Transverse colon (tissue), 4 donors: ENCODE measurements at places on chromosomes 6 and 20.

DNA sequence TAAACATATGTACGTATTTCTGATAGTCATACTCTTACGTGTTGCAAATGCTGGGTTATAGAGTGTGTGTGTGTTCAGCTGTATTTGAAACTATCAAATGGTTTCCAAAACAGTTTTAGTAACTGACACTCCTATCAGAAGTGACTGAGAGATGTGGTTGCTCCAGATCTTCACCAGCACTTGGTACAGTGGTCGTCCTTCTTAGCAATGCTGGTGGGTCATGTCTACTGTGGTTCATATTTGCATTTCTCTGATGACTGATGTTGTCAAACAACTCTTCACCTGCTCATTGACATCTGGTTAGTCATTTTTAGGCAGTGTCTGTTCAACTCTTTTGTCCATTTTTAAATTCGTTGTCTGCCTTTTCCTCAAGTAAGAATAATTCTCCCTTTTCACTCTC, 259.3 kb downstream of the KIF16B start:
- H3K36me3 ChIP-seq = peaks cover 10% of the 10 kb centered on the region
- no peaks in the 10 kb centered on the region for H3K27me3 ChIP-seq
- H3K4me3 ChIP-seq = no peak overlapping the region
- DNase-seq = no peak
- H3K27ac ChIP-seq = no peak overlapping the region

GRCh38 chr6:45310118-45310788, 17.9 kb upstream of the RUNX2 start:
- DNase-seq = no peak
- no peaks in the 10 kb centered on the region for H3K4me1 ChIP-seq
- H3K36me3 ChIP-seq = no peaks in the 10 kb centered on the region
- H3K27ac ChIP-seq = no peak overlapping the region
- H3K27me3 ChIP-seq = no peaks in the 10 kb centered on the region

DNA sequence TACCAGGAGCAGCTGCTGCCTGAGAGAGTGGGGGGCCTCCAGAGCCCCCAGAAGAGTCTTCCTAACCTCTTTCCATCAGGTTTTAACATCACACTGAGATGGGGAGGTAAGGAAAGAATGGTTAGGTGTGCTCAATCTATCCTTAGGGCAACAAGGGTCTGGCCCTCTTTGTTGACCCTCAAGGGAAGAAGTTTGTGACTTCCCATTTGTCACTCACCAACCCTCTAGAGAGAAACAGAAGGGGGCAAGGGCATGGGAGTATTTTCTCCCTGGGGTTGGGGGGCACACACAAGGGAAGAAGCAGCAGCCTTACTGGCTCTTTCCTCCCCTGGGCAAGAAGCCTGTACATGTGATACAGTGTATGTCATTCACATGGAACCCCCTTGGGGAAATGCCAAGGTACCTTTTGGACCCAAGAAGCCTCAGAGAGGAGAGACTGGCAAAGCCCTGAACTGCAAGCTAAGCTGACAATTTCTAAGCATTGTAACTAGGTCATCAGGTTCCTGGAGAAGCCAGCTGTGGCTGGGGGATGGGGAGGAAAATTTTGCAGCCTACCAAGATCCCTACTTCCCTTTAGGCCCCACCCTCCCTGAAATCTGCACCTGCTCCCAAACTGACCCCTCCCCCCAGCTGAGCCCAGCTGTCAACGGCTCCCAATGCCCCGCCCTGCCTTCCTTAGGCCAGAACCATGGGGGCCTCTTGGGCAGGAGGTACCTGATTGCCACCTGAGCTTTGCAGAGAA, 14.5 kb downstream of the BCL2L1 start:
- H3K27me3 ChIP-seq = no peaks in the 10 kb centered on the region
- no peak overlapping the region for H3K4me3 ChIP-seq
- DNase-seq = peak; percentile 83
- H3K4me1 ChIP-seq = peaks cover 56% of the 10 kb centered on the region
- peaks cover 5% of the 10 kb centered on the region for H3K36me3 ChIP-seq
- H3K27ac ChIP-seq = peak overlapping the region; percentile 83

GRCh38 chr6:20791074-20791473, 256.8 kb downstream of the CDKAL1 start:
- H3K4me1 ChIP-seq = no peaks in the 10 kb centered on the region
- H3K4me3 ChIP-seq = no peak overlapping the region
- no peak overlapping the region for H3K27ac ChIP-seq
- H3K36me3 ChIP-seq = no peaks in the 10 kb centered on the region
- no peak for DNase-seq

DNA sequence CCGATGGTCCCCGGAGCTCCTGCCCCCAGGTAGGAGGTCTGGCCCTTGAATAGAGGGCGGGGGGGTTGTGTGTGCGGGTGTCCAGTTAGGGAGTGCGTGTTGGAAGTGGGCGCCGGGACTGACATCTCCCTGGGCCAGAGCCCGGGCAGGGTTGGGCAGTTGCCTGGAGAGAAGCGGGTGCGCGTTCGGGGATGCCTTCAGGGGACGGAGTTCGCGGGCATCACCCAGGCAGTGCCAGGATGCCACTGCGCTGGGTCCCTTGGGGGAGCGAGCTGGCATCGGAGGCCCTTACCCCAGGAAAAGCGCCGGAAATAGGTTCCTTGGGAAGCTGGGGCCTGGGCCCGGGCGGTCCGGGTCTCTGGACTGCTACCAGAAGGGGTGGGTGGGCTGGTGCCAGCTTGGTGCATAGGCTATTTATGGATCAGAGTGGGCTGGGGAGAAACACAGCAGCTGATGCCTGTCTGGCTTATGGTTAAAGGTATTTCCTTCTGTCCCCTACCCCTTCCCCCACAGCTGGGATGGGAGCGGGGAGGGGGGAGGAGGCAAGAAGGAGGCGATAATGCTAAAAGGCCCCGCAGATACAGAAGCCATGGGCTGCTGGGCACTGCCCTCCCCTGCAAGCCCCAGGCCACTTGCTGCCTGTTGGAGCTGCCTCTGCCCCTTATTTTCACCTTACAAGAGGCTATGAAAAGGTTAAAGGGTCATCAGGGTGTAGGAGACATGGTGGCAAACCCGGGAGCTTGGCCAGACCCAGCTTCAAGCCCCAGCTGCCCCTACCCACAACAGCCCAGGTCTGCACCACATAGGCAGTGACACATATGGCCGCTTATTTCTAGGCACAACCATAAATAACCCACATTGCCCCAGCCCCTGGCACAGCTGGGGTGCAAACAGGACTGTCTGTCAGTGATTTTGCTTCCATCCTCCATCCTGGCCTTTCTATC, 638 bp downstream of the PACSIN1 start:
- H3K27ac ChIP-seq = no peak overlapping the region
- no peak overlapping the region for H3K4me3 ChIP-seq
- H3K27me3 ChIP-seq = peaks cover 37% of the 10 kb centered on the region

DNA sequence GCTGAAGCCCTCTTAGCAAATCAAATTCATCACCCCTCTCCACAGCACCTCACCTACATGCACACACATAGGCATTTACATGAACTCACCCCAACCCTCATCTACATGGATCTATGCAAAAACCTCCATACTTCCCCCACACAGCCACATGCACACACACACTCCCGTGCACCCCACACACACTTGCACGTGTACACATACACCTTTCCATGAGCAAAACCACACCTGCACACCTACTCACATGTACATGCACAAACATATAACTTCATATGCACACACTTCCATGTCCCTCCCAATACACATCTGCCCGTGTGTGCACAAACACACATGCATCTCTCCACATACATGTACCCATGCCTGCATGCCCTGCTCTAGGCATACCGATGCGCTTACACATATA, 23.3 kb downstream of the CST5 start:
- no peak for DNase-seq
- no peaks in the 10 kb centered on the region for H3K27me3 ChIP-seq
- H3K4me1 ChIP-seq = no peaks in the 10 kb centered on the region
- H3K4me3 ChIP-seq = no peak overlapping the region
- no peak overlapping the region for H3K27ac ChIP-seq

DNA sequence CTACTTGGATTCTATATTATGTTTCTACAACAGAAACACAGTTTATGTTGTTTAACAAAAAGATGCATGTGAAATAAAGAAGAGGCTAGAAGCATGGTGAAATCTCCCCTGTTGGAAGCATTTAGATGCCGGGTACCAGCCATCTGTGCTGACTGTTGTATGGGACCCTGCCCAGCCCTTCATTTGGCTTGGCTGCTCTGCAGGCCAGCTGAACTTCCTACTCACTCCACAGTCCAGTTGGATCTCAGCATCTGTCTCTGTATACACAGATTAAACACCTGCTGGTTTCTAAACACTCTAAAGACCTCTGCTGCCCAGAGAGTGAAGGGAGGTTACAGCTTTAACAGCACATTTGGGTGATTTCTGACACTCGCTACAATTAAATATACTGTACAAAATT, 228.3 kb downstream of the SLC35F1 start:
- no peak overlapping the region for H3K27ac ChIP-seq
- no peak overlapping the region for H3K4me3 ChIP-seq
- no peaks in the 10 kb centered on the region for H3K36me3 ChIP-seq
- no peak for DNase-seq
- peaks cover 4% of the 10 kb centered on the region for H3K4me1 ChIP-seq
- H3K27me3 ChIP-seq = no peaks in the 10 kb centered on the region

GRCh38 chr20:33475381-33476152, 14.3 kb upstream of the CBFA2T2 start:
- H3K4me3 ChIP-seq = no peak overlapping the region
- peak overlapping the region; percentile 84 for H3K27ac ChIP-seq
- peak; percentile 27 for DNase-seq

DNA sequence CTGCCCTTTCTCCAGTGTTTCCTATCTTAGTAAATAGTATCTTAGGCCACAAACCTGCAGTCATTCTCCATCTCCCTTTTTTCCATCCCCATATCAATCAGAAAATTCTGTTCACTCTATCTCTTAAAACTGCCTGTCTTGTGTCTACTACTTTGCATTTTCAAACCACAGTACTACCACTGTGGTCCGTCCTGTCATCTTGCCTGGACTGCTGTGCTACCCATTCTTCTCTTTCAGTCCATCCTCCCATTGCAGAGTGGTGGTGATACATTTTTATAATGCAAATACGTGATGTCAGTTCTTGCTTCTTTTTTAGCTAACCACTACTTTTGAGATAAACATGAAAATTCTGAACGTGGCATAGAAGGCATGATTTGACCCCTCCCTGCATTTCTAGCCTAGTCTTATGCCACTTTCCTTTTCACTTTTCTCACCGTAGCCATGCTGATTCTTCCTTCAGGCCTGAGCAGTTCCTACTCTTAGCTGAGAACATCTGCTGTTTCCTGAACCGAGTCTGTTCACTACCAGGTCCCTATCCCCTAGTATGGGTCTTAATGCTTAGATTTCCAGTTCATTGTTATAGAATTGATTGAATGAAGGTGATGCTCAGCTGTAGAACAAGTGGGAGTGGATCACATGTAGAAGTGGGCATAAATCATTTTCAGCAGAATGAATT, 13.8 kb downstream of the TBPL1 start:
- no peak for DNase-seq
- H3K27me3 ChIP-seq = no peaks in the 10 kb centered on the region
- H3K4me3 ChIP-seq = no peak overlapping the region
- H3K36me3 ChIP-seq = no peaks in the 10 kb centered on the region

GRCh38 chr20:37756234-37756633, 62.4 kb downstream of the CTNNBL1 start:
- H3K27ac ChIP-seq = no peak overlapping the region
- H3K27me3 ChIP-seq = no peaks in the 10 kb centered on the region
- peaks cover 10% of the 10 kb centered on the region for H3K36me3 ChIP-seq

- H3K27me3 ChIP-seq = no peaks in the 10 kb centered on the region
- DNase-seq = no peak
- H3K27ac ChIP-seq = no peak overlapping the region
- H3K4me3 ChIP-seq = no peak overlapping the region
- no peaks in the 10 kb centered on the region for H3K4me1 ChIP-seq
Measured at GRCh38 chr20:31523361-31524283, 9.4 kb downstream of the HM13 start.

GRCh38 chr6:56946368-56946767, 8.5 kb upstream of the BEND6 start:
- peaks cover 6% of the 10 kb centered on the region for H3K27me3 ChIP-seq
- H3K4me3 ChIP-seq = no peak overlapping the region
- no peak for DNase-seq
- H3K36me3 ChIP-seq = no peaks in the 10 kb centered on the region

DNA sequence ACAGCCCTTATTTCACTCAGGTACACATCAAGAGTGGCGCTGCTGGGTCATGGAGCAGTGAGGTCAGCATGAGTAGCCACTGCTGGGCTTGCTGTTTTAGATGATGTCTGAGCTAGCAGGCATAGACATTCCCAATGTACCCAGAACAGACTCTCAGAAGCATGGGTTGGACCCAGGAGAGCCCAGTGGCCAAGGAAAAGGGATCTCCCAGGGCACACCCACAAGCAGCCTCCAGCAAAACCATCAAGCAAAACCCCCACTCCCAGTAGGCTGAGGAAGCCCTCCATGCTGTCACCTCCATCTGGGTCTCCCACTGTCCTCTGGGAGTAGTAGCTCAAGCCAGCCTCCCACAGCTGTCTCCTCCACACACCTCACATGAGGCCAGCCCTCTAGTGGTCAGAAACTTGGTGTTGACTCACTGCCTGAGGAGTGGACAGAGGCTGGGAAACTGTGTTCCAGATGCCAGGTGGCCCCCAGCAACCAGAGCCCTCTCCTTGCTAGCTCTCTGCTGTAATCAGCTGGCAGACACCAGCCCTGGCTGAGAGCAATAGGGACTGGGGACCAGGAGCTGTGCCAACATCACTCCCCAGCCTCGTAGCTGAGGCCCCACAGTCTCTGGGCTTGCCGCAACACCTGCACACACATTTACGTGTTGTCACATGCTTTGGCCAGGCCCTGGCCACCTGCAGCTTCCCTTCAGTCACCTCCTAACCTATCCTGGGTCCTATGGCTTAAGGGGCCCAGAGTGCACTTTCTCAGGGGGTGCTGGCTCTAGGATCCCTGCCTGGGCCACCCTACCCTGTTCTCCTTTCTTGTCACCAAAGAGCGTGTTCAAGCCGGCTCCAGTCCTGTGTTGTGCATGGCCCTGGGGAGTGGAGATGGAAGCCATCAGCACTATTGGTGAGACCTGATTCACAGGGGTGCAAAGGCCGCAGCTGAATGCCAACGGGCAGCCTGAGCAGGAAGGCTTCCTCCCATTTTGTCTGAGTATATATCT, 1.9 kb upstream of the AP5S1 start:
- no peaks in the 10 kb centered on the region for H3K36me3 ChIP-seq
- no peak overlapping the region for H3K4me3 ChIP-seq
- peak; percentile 82 for DNase-seq
- no peaks in the 10 kb centered on the region for H3K27me3 ChIP-seq

DNA sequence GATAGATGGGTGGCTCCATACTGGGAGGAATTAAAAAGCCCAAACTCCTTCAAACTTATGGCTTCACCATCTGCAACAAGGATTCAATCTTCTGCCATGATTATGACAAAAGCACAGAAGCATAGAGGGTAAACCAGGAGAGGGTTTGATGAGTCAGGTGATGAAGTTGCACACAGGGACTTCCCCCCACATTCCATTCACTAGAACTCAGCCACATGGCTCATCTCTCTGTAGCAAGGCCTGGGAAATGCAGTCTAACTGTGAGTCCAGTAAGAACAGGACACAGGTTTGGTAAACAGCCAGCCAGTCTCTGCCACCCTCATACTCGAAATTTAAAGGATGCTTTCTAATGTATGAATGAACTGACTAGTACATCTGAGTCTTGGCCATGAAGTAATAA, 142.9 kb downstream of the HIVEP2 start:
- no peak for DNase-seq
- no peaks in the 10 kb centered on the region for H3K4me1 ChIP-seq
- H3K27ac ChIP-seq = no peak overlapping the region

- no peak overlapping the region for H3K4me3 ChIP-seq
- H3K36me3 ChIP-seq = no peaks in the 10 kb centered on the region
- no peaks in the 10 kb centered on the region for H3K27me3 ChIP-seq
- H3K4me1 ChIP-seq = peaks cover 5% of the 10 kb centered on the region
Measured at GRCh38 chr6:137775720-137776119, 91.3 kb upstream of the TNFAIP3 start.
